K562 (cell line): ENCODE measurements at places on chromosomes 6 and 20. TPM values are rescaled to one million over a fixed set of nuclear protein-coding genes. Genes with fewer than 3 reads are reported as not detected.
A peak's percentile ranks its signal among the peaks of the same experiment; 100 is the strongest.

The PPP1R3G gene
- 0.01 TPM in 2 replicates for polyA plus RNA-seq

DNA sequence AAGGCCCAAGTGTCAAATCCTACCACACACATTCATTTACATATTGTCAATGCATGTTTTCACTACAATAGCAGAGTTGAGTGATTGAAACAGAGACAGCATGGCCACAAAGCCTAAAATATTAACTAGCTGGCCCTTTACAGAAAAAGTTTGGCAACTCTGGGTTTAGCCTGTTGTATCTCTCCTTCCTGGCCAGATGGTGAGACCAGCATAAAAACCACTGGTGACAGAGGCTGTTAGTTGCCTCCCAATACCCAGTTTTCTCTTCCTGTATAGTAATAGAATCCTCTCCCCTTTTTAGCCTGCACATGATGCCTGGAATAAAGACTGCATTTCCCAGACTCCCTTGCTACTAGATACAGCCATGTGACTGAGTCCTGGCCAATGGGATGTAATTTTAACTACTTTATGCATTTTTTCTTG is 100.0 kb upstream of the TAB2 start:
- DNase-seq: no peak

The OXT gene
- polyA plus RNA-seq: not detected in 2 replicates

The SLA2 gene
- polyA plus RNA-seq: not detected in 2 replicates

The THBD gene
- polyA plus RNA-seq: 0.33 and 0.35 TPM in 2 replicates

- DNase-seq: no peak
These were observed 1.7 kb downstream of the RPS6KA2 start for GRCh38 chr6:166625356-166625755.

- DNase-seq: peak; percentile 43
These were observed 141.1 kb downstream of the PDSS2 start for GRCh38 chr6:107318100-107318736.

The C20orf202 gene
- polyA plus RNA-seq: 0.07 and 0.15 TPM in 2 replicates

- peak; percentile 16 for DNase-seq
These were observed 175.8 kb upstream of the GGTLC1 start for GRCh38 chr20:24164360-24164759.

- no peak for DNase-seq
These were observed 174.2 kb upstream of the THBS2 start for GRCh38 chr6:169427856-169428255.

GRCh38 chr6:168418711-168419121 is 22.3 kb upstream of the SMOC2 start:
- DNase-seq: no peak

- no peak for DNase-seq
These were observed 188.0 kb downstream of the DLL1 start for GRCh38 chr6:170102582-170103481.

The GTSF1L gene
- polyA plus RNA-seq: not detected in 2 replicates

GRCh38 chr6:36430351-36430750 is 12.3 kb downstream of the PXT1 start:
- no peak for DNase-seq

DNA sequence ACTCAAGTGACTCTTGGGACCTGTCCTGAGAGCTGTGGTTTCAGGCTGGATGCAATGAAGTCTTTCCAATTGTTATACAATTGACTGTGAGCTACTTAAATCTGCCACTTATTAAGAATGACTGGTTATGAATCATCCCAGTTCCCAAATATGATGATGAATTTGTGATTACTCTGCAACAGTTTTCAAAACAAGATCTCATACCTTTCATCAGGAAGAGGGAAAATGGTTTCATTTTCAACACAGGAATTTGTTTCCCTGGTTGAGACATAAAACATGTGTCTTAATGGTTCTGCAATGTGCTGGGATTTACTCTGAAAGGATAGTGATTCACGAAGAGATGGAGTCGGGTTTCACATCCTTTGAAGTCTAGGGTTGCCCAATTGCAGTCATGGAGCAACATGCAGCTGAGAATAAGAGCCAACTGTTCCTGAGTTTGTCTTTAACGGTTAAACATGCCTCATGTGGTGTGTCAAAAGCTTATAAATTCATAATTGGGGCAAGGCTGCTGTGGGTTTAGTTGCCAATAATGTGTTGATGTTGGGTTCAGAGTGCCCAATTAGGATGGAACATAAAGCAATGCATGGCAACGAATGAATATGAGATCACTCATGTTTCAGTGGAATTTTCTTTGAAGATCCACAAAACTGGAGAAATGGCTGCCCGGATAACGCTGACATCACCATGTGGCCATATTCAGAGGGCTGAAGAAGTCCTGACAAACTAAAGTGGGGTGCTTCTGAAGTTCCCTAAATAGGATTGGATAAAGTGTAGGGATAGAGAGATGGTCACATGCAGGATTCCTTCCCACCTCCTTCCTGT is 41.0 kb downstream of the CYP24A1 start:
- no peak for DNase-seq

GRCh38 chr6:26170951-26171841 is 84.0 kb downstream of the HFE start:
- DNase-seq: no peak

The RCAN2 gene
- not detected in 2 replicates for polyA plus RNA-seq

- no peak for DNase-seq
These were observed 23.3 kb downstream of the TMC2 start for GRCh38 chr20:2559651-2560050.

The KIAA0408 gene
- not detected in 2 replicates for polyA plus RNA-seq

DNA sequence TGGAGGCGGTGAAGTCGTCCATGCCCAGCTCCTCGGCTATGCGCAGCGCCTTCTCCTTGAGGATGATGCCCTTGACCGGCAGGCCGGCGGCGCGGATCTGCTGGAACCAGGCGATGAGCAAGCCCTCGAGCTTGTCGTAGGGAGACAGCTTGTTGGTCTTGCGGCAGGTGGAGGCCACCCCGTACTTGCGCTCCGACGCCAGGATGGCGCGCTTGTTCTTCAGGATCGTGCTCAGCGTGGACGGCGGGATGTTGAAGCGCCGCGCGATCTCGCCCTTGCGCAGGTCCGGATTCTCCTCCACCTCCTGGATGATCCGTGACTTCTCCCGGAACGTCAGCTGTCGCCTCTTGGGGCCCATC is 435 bp downstream of the CENPB start:
- no peak for DNase-seq

The HLA-DRB1 gene
- polyA plus RNA-seq: not detected in 2 replicates

DNA sequence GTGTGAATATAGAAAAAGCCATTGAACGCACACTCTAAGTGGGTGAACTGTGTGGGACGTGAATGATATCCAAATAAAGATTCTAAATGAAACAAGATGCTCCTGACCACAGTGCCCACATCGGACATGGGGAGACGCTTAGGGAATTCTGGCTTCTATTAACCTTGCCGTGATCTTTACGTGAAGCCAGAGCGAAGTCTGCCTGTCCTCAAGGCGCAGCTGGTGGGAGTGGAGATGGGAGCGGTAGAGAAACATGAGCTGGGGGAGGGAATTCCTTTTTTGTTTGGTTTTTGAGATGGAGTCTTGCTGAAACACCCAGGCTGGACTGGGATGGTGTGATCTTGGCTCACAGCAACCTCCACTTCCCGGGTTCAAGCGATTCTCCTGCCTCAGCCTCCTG is 46.0 kb downstream of the VSTM2L start:
- DNase-seq: no peak

DNA sequence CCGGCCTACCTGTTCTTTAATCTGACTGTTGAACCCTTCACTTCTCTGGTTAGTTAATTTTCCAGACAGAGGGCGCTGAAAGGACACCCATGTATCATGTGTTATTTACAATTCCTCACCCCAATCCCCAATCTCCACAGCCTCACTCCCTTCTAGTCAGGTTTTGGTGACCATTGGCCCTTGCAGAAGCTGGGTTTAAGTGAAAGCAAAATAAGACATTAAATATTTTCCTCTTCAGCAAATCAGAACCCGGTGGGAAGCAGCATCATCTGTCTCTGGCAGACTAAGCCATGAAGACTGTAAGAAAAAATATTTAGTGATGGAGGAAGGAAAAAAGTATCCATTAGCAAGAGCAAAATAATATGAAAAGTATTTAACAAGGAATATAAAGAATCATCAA is 9.4 kb upstream of the HLA-DQA1 start:
- DNase-seq: no peak

DNA sequence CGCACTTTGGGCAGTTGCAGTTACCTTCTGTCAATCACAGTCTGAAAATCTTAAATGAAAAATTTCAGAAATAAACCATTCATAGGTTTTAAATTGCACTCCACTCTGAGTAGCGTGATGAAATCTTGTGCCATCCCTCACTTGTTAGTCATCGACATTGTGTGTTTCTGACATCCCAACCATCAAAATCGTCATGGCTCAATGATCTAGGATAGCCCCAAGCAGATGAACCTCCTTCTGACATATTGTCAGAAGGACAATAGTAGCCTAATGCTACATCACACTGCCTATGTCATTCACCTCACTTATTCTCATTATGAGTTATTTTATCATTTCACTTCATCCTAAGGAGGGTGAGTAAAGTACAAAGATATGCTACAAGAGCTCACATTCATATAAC is 284.8 kb downstream of the PTPRK start:
- DNase-seq: no peak
